ENCODE measurements at places on chromosomes 12 and 14.

DNA sequence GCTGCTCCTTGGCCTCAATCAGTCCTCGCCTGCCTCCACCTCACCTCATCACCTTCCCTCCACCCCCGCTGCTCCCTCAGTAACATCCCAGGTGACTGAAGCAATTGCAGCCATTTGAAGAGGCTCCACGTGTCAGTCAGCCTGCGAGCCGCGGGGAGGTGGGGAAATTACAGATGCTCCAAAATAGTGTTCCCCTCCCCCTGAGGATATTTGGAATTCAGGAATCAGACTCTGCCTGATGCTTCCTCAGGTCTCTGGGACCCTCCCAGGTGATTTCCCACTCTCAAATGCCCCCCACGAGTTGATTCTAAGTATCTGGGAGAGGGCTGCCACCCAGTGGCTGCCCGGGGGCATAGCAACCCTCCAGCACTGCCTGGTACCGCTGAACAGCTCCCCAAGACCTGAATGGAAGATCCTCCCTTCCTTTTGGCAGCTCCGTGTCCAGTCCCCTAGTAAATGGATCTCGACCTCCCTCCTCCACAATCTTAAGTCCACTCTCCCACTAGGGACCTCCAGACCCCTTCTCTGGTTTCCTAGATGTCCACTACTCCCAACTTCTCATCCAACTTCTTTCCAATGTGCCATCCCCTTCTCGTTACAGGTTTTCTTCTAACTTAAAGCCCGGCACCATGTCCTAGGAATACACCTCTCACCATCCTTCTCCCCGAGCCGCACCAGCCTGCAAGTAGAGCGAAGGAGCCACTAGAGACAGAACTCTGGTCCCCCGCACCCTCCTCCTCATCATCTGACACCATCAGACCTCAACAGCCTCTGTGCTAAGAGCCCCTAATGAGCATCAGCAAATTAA lies 1.4 kb upstream of the ASIC1 start:
- DNase-seq, result peak; percentile 82

GRCh38 chr12:31205054-31205453 lies 120.9 kb downstream of the SINHCAF start:
- DNase-seq, result no peak

DNA sequence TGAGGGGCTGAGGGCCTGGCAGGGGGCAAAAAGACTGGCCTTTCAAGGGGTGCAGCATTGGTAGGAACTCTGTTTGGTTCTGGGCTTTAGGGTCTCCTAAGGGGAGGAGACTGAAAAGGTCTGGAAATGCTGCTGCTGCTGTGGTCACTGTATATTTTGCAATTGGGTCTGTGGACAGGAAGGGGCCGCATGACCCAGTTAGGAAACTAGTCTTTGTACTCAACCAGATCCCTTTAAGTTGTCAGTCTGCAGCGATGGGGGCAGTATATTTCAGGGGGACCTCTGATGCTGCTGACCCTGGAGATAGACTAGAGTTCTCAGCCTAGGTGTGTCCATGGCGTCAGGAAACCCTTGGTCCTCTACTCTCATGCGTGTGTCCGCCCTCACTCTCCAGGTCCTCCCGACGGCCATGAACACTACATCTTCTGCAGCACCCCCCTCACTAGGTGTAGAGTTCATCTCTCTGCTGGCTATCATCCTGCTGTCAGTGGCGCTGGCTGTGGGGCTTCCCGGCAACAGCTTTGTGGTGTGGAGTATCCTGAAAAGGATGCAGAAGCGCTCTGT lies 4.0 kb downstream of the LTB4R start:
- DNase-seq, result no peak

- DNase-seq, result peak; percentile 8
Measured at GRCh38 chr12:63893170-63893569, 48.7 kb downstream of the SRGAP1 start.

DNA sequence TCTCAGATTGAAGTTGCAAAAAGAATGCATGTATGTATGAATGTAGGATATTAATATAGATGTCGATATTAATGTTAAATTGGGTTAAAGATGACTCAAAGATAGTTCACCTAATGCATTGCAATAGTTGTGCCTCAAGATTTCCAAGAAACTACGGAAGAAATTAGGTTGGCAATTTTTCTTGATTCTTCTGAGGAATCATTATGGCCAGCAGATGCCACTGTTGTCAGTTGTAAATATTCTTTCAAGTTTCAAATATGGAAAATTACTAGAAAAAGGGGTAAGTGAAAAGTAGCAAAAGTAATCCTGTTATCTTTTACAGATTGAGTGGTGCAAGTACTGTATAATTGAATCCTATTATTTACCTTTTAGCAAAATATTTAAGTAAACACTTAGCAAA lies 202.1 kb downstream of the ADAMTS20 start:
- DNase-seq, result no peak

DNA sequence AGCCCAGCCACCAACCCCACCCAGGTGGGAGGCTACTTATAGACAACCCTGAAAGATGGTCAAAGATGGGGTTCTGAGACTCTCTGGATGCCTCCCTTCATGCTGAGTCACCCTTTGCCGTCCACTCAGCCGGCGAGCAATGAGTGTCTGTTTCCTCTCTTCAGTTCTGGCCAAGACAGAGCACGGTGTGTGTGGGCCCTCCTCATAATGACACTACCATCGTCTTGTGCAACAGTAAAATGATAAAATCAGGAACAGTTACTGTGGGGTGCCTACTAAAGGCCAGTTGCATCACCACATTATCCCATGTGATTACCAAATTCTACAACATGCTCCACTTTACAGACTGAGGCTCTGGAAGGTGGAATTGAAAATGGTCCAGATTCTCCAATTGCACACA lies 7.0 kb upstream of the BDKRB1 start:
- DNase-seq, result no peak

- no peak for DNase-seq
Measured at GRCh38 chr14:90429754-90430153, 32.9 kb downstream of the CALM1 start.

- no peak for DNase-seq
Measured at GRCh38 chr12:76337583-76337982, 10.6 kb downstream of the BBS10 start.

- DNase-seq, result no peak
Measured at GRCh38 chr12:21797539-21797938, 23.0 kb upstream of the KCNJ8 start.

DNA sequence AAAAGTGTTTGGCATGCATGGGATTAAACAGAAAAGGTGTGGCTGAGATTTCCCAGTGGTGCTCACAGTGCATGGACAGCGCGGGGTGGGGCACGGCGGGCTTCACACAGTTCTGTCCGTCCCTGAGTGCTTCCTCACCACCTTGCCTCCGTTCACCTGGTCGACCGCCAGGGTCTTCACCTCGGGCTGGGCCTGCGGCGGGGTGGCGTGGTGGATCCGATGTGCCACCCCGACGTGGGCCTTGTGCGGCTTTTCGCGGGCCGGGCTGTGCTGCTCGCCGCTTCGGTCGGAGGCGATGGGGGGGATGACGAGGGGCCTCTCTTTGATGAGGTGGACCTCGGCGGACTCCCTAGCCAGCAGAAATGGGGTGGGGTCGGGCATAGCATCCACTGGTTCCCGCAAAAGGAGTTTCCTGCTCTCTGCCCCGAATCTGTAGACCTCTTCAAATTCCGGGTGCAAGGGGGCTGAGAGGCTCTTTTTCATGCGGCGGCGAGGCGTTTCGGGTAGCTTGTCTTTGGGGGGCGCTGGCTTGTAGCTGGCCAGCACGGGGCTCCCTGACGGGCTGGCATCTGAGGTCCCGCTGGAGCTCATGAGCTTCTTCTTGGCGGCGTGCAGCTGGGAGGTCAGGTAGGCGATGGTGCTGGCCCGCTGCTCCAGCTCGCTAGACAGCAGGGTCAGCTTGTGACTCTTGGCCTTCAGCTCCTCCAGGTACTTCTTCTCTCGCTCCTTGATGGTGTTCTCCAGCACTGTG lies 35.5 kb downstream of the CCDC92 start:
- DNase-seq, result no peak

GRCh38 chr12:12719496-12719895 lies 2.3 kb downstream of the CDKN1B start:
- DNase-seq, result no peak

DNA sequence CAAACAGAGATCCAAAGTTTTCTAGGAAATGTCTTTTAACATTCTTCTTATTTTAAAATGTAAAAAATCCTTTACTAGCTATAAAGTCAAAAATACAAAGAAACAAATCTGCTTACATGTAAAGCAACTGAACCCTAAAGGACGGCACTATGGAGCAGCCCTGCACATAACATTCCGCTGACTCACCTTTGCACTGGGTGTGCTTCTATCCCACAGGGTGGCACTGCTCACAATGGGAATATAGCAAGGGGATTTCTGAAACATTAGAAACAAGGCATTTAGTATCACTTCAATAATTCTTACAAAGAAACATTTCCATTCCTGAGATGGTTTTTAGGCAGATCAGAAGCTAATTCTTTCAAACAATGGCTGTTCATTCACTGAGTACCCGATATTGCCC lies 94.3 kb downstream of the C12orf42 start:
- DNase-seq, result no peak

- DNase-seq, result no peak
Measured at GRCh38 chr14:93155667-93156066, 29.0 kb downstream of the MOAP1 start.

- no peak for DNase-seq
Measured at GRCh38 chr12:53966385-53967133, 6.4 kb upstream of the HOXC11 start.

GRCh38 chr12:3680919-3681594 lies 71.9 kb downstream of the CRACR2A start:
- peak; percentile 47 for DNase-seq

Data from ecto neural progenitor cell (in vitro differentiated cells).